ENCODE measurements at places on chromosomes 3 and 15.

GRCh38 chr3:141128126-141128777 is 77.1 kb downstream of the SPSB4 start:
- no peak for DNase-seq

DNA sequence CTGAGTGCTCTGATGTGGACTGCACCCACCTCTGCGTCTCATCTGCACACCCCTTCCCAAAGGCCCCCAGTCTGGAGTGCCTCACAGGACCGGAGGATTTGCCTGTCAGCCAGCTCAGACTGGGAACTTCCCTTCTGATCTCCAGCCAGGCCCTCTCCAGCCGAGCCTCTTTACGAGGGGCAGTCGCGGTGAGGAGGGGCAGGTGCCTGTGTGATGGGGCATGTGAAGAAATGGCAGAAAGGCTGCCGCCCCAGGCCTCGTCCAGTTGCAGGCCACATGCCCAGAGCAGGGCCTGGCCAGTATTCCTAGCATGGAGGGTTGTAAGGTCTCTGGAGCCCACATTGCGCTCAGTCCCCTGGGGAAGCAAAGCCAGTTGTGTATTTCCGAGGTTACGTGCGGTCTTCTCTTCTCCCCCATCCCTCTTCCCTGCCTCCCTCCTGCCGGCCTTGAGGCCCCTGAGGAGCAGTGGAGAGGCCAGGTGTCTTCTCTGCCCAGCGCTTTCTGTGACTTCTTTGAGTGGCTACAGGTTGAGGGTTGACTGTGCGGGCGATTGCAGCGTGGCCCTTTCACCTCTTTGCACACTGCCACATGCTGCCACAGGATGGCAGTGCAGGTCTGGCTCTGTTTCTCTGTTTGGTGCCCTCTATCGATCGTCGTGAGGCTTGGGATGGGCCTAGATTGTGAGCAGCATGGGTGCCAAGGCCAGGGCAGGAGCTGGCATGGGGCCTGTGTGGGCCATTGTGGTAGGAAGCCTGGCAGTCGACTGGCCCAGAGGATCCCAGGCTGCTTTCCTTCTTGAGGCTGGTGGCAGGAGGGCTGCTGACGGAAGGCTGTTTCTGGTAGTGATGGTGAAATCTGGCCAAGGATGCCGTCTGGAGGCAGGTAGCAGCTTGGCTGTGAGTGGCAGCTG is 5.3 kb downstream of the CLK3 start:
- peak; percentile 95 for DNase-seq

- DNase-seq, result no peak
Observed at GRCh38 chr3:61802772-61803171, 241.4 kb downstream of the PTPRG start.

DNA sequence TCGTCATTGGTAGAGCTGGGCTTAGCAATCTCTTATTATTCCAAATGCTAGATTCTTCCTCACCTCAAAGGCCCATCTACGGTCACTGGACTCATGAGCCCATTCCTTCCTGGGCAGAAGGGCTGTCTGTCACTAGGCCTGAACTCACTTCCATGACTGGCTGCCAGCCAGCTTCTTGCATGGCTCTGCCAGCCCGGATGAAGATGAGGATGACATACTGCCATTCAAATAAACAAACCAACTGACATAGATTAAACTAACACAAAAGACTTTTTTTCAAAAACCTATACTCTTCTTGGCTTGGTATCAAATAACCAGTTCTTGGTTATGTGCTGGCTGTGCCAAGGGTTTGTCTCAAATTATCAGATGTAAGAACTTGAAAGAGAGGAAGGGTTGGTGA is 23.8 kb downstream of the ISL2 start:
- DNase-seq, result no peak

- DNase-seq, result no peak
Observed at GRCh38 chr3:134161898-134162615, 88.6 kb downstream of the RYK start.

GRCh38 chr3:140585828-140586227 is 92.0 kb upstream of the TRIM42 start:
- no peak for DNase-seq

DNA sequence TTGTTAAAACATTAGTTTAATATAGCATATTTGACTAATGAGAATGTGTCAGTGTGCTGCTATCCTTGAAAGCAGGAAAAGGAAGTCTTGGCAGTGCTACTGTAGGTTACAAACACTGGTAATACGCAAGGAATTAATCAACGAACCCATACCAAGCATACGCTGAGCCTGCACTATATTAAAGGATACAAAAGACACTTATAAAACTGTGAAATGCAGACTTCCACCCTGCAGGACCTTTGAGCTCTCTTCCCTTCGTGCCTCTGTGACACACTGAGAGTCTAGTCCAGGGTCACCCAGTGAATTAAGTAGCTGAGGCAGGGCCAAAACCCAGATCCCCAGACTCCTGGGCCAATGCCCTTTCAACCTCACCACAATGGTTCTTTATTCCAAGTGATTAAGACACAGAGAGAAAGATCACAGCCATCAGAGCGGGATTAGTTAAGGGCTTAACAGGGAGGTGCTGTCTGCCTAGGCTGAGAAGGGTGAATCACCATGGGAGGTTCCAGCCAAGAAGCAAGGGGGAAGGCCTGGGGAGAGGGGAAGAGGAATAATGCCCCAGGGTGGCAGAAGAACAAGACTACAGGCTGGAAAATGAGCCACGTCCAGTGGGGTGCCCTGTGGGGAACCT is 6.8 kb downstream of the ANXA2 start:
- DNase-seq, result no peak

GRCh38 chr3:146177519-146177918 is 16.5 kb upstream of the PLOD2 start:
- no peak for DNase-seq

DNA sequence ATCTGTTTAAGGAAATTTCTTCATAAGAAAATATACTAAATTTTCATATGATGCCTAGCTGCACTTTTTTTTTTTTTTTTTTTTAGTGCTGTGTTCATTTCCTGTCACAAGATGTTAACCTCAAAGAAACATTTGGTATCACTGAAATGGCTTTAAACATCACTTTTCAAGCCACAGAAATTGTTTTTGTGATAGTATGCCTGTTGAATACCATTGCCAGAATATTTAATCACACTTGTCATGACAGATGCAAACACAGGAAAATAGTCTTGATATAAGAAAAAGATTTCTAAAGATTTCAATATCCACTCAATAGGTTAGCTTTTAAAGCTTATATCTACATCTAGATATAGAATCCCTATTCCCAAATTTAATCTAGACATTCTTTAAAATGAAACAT is 608.5 kb upstream of the AGTR1 start:
- DNase-seq, result no peak

DNA sequence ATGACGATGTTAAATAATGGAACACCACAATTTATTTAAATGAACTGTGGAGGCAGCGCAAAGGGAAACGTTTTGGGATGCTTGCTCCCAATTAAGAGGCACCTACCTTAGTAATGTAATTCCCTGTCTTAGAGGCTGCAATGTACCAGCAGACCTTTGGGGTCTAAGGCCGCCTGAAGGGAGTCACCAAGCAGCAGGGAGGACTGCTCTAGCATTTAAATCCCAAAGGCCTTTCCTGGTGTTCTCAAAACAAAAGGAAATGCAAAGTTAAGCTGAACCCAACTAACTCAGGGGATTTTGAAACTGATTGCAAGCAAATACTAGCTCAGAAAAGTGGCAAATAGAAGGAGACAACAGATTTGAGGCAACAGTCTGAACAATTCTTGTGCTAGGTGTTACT is 510.8 kb downstream of the GABRG3 start:
- no peak for DNase-seq
